Stimulated activated CD4-positive, alpha-beta T cell treated with anti-CD3 and anti-CD28 coated beads, Interleukin-15, amount 100 ng/mL, for 1 hour (primary cell): ENCODE measurements at places on chromosomes 16 and 17.

- DNase-seq = no peak
These were observed 2.4 kb upstream of the MTSS2 start for GRCh38 chr16:70688246-70688742.

GRCh38 chr16:9787717-9788116 lies 394.5 kb downstream of the GRIN2A start:
- no peak for DNase-seq

DNA sequence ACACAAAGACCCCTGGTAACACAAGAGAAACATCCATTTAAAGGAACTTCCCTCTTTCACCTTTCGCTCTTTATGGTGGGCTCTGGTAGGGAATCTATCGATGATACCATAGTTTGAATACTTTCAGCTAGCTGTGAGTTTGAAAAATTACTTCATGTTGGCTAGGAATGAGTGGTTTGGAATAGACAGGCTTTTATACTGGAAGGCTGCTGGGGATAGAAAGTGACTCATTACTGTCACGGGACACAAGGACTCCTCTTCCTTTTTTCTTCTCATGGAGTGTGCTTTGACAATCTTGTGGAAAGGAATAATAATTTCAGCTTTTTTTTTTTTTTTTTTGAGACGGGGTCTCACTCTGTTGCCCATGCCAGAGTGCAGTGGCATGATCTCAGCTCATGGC lies 76.9 kb downstream of the CYB561 start:
- no peak for DNase-seq

DNA sequence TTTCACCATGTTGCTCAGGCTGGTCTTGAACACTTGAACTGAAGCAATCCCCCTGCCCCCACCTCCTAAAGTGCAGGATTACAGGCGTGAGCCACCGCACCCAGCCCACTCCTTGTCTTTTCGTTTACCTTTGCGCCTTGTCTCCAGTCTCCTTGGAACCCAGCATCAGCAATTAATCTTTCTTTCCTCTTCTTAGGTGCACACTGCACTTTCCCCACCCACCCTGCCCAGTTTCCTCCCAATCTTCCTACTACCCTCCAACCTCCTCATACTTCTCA lies 1.5 kb upstream of the CLDN7 start:
- no peak for DNase-seq

GRCh38 chr16:30401768-30402425 lies 5.5 kb upstream of the ZNF771 start:
- no peak for DNase-seq

- DNase-seq = no peak
These were observed 7.1 kb upstream of the ASGR1 start for GRCh38 chr17:7186241-7186640.

- DNase-seq = no peak
These were observed 75.0 kb downstream of the RPTOR start for GRCh38 chr17:80619535-80620235.

GRCh38 chr16:84995663-84996062 lies 15.7 kb downstream of the ZDHHC7 start:
- DNase-seq = no peak

DNA sequence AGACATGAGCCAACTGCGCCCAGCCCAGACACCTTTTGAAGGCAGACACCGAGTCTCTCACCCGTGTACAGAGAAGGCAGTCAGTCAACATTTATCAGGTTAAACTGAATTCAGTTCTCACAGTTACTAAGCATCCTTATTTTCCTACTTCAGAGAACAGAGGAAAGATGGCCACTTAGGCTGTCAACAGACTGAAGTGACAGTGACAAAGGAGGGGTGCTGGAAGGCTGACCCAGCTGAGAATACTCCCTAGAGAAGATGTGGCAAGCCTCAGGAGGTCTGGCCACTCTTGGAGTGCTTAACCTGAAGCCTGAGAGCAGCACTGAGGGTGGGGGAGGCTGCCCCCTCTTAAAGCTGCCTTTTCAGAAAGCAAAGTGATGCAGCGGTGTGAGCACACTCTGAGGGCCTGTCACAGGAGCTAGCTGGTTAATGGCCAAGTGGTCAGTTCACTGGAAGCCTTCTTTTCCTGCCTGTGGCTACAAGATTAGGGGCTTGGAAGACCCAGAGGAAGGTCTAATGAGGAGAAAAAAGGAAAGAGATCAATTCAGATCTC lies 51.0 kb upstream of the SREBF1 start:
- DNase-seq = no peak

DNA sequence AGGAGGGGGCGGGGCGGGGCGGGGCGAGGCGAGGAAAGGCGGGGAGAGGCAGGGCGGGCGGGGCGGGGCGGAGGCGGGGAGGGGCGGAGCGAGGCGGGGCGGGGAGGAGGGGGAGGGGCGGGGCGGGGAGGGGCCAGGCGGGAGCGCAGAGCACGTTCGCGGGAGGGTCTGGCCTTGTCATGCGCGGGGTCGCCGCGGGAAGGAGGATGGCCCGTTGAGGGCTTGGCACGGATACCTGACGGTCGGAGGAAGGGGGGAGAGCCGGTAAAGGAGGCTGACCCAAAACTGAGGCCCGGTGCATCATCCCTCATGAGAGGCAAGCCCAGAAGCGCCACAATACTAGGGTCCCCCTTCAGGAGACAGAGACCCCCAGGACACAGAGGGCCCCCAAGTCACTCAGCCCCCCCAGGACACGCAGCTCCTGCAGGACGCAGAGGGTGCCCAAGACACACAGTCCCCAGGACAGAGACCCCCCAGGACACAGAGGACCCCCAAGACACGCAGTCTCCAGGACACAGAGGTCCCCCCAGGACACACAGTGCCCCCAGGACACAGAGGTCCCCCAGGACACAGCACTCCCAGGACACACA lies 593 bp upstream of the WDR45B start:
- no peak for DNase-seq

DNA sequence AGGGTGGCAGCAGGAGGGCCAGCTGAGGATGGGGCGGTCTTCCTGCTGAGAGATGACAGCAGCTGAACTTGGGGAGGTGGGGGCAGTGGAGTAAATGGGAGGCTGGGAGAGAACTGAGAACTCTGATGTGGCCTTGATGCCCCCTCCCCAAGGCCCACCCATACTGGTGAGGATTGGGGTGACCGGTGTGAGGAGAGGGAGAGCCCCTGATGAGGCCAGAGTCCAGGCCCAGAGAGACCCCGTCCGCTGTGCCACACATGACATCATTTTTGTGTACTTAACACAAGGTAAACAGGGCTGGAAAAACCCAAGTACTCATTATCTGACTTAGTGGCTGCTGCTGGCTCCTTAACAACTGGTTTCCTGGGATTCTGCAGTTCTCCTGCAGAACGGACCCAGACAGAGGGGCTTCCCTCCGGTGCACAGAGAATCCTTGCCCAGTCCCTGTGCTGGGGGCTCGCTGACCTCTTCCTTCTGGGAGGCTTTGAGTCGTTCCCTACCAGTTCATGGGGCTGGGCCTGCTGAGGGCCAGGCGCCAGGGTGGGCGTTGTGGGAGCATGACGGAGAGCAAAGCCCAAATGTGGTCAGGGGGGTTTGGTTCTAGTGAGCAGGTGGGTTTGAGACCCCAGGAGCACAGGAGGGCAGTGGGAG lies 207.6 kb downstream of the RAB11FIP4 start:
- no peak for DNase-seq

- no peak for DNase-seq
These were observed 185.3 kb downstream of the ZNF423 start for GRCh38 chr16:49670627-49671026.

DNA sequence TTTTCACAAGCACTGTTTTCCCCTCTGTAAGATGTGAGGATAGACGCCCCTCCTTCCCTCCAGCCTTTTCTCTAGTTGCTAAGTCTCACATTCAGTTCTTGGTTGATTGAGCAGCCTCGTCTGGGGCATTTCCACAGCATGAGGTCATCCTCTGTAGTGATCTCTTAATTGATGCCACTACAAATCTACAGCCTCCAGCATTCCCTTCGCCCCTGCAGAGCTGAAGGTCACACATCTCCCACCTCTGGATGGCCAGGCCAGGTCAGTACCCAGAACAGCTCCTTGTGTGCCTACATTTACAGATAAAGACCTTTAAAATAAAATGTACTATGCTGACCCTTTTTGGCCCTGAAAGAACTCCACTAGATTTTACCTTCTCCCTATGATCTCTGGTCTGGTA lies 32.5 kb upstream of the CDH11 start:
- no peak for DNase-seq

DNA sequence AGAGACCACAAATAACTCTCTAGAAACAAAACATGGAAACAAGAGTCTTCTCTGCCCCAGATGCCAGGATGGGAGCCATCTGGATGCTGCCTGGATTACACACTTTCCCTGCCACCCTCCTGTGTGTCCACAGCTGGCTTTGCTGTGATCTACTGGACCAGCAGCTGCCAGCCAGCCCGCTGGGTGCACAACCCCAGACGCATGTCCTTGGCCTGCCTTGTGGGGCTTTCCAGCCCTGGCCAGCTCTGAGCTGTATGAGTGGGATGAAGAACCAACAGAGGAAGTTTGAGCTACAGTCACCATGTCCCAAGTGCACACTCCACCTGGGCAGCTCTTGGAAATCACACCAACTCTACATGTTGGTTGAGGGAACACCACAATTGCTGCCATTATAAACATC lies 57.0 kb upstream of the TNRC6C start:
- no peak for DNase-seq
